ENCODE measurements at places on chromosomes 12 and 14. TPM values are rescaled to one million over a fixed set of nuclear protein-coding genes. Genes with fewer than 3 reads are reported as not detected.
A peak's percentile ranks its signal among the peaks of the same experiment; 100 is the strongest.

Gene CLEC9A
- not detected for total RNA-seq

Gene SOAT2
- total RNA-seq: not detected

- no peaks in the 10 kb centered on the region for H3K36me3 ChIP-seq
- no peak for DNase-seq
- H3K27me3 ChIP-seq: no peaks in the 10 kb centered on the region
- no peak overlapping the region for H3K4me3 ChIP-seq
- peaks cover 49% of the 10 kb centered on the region for H3K4me1 ChIP-seq
Measured at GRCh38 chr14:68820119-68820518, 27.3 kb upstream of the ZFP36L1 start.

DNA sequence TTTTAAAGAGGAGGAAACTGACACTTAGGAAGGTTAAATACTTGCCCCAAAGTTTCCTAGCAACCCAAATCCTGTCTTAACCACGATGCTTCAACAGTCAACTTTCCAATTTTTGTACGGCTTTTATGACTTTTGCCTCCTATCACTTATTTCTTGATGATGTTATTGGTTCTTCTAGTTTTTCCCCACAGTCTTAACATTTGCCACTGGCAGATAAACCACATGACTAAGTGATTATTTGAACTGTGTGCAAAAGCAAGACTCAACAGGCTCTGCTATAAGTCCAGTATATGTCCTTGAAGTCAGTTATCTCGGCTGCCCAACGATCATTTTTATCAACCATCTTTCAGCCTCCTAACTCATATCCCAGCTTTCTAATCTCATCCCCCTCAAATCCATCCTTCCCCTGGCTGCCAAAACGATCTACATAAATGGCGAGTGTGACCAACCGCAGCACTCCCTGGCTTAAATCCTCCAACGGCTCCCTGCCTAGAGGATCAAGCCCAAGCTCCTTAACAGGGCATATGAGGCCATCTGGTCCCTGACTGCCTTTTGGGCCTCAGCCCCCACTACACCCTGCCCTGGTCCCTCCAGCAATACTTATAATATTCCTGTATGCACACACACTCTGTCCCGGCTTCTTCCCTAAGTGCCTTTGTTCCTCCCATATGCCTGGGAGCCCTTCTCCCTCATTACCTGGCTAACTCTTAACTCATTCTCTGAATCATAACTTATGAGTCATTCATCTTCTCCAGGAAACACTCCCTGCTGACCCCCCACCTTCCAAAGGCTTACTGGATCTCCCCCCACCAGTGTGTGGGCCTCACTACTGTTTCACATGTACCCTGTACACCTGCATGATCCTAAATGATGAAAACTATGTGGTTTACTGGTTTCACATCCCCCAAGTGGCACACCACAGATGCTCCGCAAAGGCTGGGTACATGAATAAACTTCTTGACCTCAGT lies 8.8 kb downstream of the VPS37B start:
- no peaks in the 10 kb centered on the region for H3K27me3 ChIP-seq
- peak overlapping the region; percentile 1 for H3K4me3 ChIP-seq
- H3K27ac ChIP-seq: peak overlapping the region; percentile 80
- H3K4me1 ChIP-seq: peaks cover 64% of the 10 kb centered on the region
- DNase-seq: no peak
- no peaks in the 10 kb centered on the region for H3K36me3 ChIP-seq

GRCh38 chr12:7096006-7096932 lies 4.0 kb upstream of the C1R start:
- H3K27ac ChIP-seq: no peak overlapping the region
- H3K36me3 ChIP-seq: peaks cover 2% of the 10 kb centered on the region
- H3K27me3 ChIP-seq: no peaks in the 10 kb centered on the region
- H3K4me3 ChIP-seq: no peak overlapping the region
- DNase-seq: no peak
- peaks cover 5% of the 10 kb centered on the region for H3K4me1 ChIP-seq

DNA sequence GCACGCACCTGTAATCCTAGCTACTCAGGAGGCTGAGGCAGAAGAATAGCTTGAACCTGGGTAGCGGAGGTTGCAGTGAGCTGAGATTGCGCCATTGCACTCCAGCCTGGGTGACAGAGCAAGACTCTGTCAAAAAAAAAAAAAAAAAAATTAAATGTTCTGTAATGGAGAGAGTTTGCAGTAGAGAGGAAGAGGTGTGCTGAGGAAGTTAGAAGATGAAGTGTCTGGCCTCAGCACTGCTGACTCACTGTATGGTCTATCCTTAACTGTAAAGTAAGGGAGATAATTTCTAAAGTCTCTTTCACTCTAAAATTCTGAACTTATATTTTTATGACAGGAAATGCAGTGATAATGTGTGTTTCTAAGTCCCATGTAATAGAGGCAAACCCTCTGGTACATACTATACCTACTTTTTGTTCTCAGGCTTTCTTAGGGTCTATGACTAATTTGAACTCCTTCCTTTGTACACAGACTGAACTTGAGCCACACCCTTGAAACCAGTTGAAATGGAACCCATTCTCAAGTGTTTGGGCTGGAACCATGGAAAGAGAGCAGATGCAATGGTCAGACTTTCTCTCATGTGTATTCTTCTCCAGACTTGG lies 278.1 kb upstream of the FAR2 start:
- DNase-seq: no peak
- peaks cover 45% of the 10 kb centered on the region for H3K4me1 ChIP-seq
- no peak overlapping the region for H3K4me3 ChIP-seq
- H3K36me3 ChIP-seq: no peaks in the 10 kb centered on the region
- H3K27ac ChIP-seq: peak overlapping the region; percentile 16

Data from neural crest cell (in vitro differentiated cells).